ENCODE measurements at places on chromosomes 16 and 17.

DNA sequence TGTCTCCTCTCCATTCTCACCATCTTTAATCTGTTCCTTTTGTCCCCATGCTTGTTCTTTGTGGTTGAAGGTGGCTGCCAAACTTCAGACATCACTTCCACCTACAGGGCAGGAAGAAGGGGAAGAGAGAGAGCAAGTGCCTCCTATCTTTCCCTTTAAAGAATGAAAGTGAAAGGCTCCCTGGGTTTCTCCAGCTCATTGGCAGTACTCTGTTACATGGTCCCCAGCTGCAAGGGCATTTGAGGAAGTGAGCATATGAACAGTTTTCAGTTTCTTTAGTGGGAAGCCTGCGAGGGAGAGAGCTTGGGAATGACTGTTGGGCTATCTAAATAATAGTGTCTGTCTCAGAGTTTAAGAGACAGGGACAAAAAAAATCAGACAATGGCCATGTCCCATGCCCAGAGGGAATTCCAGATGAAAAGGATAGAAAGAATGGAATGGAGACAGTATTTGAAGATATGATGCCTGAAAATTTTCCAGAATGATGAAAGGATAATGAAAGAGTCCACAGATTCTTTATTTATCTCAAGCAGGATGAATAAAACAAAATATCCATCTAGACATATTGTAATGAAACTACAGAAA, 159.9 kb downstream of the LGALS9B start:
- DNase-seq: no peak

GRCh38 chr17:16878084-16878483, 93.8 kb downstream of the TNFRSF13B start:
- peak; percentile 36 for DNase-seq

- DNase-seq: peak; percentile 34
These were observed 6.2 kb upstream of the TMEM92 start for GRCh38 chr17:50268026-50268425.

- DNase-seq: no peak
These were observed 11.8 kb downstream of the CYB5B start for GRCh38 chr16:69435977-69436820.

GRCh38 chr16:49019081-49019633, 262.5 kb downstream of the CBLN1 start:
- DNase-seq: no peak

- DNase-seq: no peak
These were observed 314.9 kb downstream of the CEP112 start for GRCh38 chr17:65876985-65877384.

GRCh38 chr16:50267151-50267631, 840 bp downstream of the ADCY7 start:
- peak; percentile 50 for DNase-seq

DNA sequence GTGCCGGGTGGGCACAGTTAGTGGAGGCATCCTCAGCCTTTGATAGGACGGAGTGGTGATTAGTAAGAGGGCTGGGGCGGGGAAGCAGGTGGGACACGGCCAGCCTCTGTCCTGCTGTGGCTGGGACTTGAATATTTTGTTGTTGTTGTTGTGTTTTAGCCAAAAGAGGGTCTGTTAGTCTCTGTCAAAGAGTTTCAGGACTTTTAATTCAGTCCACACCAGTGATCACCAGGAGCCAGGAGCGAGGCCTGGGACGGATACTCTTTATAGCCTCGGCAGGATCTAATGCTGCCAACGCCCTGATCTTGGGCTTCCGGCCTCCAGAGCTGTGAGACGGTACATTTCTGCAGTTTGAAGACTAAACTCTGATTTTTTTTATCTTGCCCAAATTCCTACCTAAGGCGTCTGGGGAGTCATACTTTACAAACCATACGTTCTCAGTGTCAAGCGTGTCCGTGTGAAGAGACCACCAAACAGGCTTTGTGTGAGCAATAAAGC, 2.9 kb upstream of the RNF213 start:
- no peak for DNase-seq

GRCh38 chr16:20674684-20675487, 22.6 kb downstream of the ACSM1 start:
- no peak for DNase-seq

- DNase-seq: peak; percentile 46
These were observed 137.5 kb downstream of the CCDC182 start for GRCh38 chr17:57607553-57608120.

- DNase-seq: peak; percentile 86
These were observed 654 bp downstream of the TNFAIP1 start for GRCh38 chr17:28335959-28336871.

- DNase-seq: no peak
These were observed 58.2 kb downstream of the CYB5D2 start for GRCh38 chr17:4201226-4201625.

DNA sequence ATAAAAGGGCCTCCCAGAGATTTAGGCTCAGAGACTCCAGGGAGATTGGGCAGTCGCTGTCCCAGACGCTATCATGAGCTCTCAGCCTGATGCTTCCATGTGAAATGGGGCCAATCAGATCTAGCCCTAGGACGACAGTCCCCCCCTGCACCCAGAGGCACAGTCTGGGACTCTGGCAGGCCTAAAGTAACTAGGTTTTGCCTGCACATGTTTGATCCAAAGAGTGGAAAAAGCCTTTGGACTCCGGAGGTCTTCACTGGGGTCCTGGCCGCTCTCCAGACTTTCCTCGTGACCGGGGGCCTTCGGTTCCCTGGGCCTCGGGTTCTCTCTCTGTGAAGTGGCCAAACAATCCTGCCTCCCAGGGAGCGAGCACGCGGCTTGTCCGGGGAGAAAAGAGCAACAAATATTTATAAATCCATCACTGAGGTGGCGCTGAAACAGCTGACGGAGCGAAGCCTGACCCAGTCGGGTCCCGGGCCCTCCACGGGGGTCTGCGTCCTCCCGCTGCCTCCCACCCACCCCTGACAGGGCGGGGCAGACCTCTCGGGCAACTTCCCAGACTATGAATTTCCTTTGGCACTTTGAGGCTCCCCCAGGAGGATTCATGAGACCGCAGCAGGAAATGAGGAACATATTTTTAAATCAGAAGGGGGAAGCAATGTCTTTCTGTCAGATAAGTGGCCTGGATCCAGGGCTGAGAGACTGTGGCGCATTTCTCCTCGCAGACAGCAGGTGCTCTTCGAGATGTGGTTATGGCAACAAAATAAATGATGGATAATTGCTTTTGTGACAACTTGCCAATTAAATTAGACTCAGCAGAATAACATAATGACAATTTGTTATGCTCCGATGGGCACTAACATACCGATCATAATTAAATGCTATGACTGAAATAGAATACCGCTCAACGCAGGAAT, 38.9 kb downstream of the MRPS23 start:
- DNase-seq: no peak

- no peak for DNase-seq
These were observed 3.9 kb upstream of the ARHGAP17 start for GRCh38 chr16:25018972-25019617.

- DNase-seq: no peak
These were observed 1.8 kb upstream of the ACTG1 start for GRCh38 chr17:81514489-81514738.

DNA sequence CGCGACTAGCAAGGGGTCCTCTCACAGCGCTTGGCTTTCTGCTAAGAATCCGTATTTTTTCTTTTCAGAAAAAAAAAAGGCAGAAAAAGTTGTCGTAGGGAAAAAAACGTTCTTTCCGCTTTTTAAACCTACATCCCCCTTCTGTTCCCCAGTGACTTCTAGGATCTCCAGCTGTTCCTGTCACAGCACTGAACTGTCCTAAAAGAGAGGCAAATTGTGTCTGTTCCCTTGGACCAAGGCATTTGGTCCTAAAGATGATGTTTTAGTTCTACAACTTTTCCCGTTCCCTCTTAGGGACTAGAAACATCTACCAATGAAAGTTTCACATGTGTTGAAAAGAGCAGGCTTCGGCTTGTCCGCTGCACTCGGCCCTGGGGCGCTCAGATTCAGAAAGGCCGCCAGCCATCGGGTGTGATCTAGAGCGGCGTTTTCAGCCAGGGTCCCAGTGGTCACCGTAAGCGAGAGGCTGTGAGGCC, 100.7 kb upstream of the CHMP6 start:
- no peak for DNase-seq

DNA sequence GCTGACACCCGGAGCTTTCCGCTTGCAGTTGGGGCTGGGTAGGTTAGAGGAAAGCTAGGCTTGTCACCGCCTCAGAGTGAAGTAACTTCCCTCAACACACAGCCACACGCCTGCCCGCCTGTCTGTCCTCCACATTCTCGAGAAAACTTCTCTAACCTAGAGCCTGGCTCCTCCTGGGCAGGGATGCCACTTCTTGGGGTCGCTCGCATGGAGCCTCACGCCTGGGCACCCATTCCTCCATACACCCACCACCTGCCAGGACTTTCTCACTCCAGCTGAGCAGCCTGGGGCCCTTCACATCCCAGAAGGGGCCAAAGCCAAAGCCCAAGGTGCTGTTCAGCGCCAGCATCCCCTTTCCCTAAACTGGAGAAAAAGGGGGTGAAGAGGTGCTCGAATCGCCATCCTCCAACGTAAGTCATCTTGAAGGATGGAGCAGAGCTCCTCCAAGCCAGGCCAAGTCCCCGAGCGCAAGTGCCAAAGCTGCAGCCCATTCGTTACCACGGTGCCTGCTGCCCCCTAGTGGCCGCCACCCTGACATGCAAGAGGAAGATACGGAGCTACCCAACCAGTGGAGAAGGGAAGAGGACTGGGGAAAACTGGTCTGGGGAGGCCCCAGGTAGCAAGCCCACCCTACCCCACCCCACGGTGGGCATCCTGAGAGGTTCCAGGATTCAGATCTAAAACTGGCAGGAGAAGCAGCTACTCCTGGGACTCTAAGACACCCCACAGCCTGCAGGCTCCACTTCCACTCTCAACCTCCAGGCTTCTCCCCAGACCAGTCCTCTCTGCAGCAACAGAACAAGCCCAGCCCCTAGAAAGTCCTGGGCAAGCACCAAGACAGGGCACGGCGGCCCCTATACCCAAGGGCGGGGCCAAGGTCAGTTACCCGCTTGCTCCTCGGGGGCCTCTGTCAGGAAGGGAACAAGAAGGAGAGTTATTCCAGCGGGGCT, 63.1 kb downstream of the MYO18A start:
- peak; percentile 96 for DNase-seq

DNA sequence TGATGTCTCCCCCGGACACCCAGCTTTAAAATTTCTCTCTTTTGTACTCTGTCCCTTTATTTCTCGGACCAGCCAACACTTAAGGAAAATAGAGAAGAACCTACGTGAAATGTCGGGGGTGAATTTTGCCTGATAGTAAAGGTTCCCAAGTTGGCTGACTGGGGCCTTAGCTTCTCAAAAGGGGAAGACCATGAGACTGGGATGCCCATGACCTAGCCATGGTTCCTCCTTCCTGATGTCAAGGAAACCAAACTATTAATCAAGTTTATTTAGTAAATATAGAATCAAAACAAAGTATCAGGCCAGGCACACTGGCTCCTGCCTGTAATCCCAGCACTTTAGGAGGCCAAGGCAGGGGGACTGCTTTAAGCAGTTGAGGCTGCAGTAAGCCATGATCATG, 2.4 kb upstream of the EIF1 start:
- no peak for DNase-seq

- no peak for DNase-seq
These were observed 119.5 kb downstream of the NTN1 start for GRCh38 chr17:9140550-9141424.

- no peak for DNase-seq
These were observed 14.2 kb upstream of the C17orf78 start for GRCh38 chr17:37361543-37361942.

GRCh38 chr16:84768061-84768807, 51.6 kb upstream of the CRISPLD2 start:
- no peak for DNase-seq

DNA sequence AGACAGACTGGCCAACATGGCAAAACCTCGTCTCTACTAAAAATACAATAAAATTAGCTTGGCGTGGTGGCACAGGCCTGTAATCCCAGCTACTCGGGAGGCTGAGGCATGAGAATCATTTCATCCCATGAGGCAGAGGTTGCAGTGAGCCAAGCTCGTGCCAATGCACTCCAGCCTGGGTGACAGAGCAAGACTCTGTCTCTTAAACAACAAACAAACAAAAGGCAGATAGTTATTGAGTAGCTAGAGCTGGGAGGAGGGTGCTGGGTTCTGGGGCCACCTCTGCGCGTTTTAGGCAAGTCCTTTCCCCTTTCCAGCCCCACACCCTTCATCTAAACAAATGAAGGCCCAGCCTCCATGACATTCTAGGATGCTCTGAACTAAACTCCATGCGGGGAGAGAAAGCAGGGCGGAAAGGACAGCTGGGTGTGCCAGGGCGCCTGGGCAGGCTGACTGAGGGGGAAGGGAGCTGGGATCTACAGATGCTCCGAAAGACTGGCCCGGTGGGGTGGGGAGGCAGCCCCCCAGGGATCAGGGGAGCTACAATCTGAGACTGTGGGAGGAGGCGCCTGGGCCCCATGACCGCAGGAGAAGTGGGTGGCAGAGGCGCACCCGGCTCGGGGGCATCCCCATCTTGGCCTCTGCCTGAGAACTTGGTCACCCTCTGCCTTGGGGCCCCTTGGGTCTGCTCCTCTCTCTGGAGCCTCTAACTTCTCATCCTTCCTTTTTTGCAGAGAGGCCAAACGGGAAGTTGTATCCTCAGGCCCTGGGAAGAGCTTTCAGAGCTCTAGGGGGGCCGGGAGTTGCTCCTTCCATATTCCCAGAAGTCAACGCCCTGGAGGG, 910 bp downstream of the ITGAL start:
- DNase-seq: no peak

- no peak for DNase-seq
These were observed 64.4 kb downstream of the EFCAB5 start for GRCh38 chr17:30005709-30006320.

GRCh38 chr17:3935825-3936355, 19.6 kb upstream of the P2RX1 start:
- no peak for DNase-seq

GRCh38 chr16:4270091-4270490, 2.7 kb downstream of the TFAP4 start:
- no peak for DNase-seq

GRCh38 chr17:58324056-58324408, 4.6 kb downstream of the TSPOAP1 start:
- DNase-seq: no peak

GRCh38 chr17:77662833-77663232, 295.7 kb upstream of the TNRC6C start:
- DNase-seq: no peak

- no peak for DNase-seq
These were observed 37.6 kb downstream of the OR3A1 start for GRCh38 chr17:3260600-3260999.
